ENCODE measurements at places on chromosomes 3 and 15. TPM values are rescaled to one million over a fixed set of nuclear protein-coding genes. Genes with fewer than 3 reads are reported as not detected.

The SLCO2A1 gene
- total RNA-seq, result not detected

DNA sequence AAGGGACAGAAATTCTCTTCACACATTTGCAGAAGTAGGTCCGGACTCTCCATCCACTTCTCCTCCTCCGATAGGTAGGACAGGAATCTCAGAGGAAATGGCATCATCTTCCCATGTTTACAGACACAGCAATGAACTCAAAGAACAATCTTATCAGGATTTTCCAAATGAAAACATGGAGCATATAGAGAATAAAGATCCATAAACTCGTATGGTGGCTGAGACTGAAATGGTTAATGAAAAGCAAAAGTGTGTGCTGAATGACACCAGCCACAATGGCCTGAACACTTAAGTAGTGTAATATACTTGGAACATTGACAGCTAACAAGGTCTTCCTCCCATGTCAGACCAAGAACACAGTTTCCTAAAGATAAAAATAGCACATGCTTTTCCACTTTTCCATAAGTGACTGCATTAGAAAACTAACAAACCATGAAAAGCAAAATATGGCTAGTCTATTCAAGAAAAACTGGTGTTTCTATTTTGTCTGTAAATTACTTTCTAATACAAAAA is 5.8 kb downstream of the CCRL2 start:
- no peak for DNase-seq

DNA sequence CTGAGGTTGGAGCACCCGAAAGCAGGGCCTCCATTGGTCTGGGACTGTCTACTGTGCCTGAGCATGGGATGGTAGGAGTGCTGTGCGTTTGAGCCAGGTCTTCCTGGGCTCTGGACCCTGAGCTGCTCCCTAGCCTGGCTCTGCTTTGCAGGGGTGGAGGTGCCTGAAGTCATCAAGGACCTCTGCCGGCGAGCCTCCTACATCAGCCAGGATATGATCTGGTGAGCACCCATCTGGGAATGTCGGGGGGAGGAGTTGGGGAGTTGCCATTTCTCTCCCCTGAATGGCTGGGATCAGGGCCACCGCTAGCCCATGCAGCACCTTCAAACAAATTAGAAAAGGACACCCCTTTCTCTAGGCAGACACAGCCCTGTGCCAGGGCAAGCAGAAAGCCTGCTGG is 20.7 kb downstream of the DUOX1 start:
- DNase-seq, result no peak

GRCh38 chr15:88986949-88987590 is 73.9 kb upstream of the MFGE8 start:
- no peak for DNase-seq

All from Calu3 (cell line).